GM20000 (cell line): ENCODE measurements at places on chromosomes 7 and 10.

DNA sequence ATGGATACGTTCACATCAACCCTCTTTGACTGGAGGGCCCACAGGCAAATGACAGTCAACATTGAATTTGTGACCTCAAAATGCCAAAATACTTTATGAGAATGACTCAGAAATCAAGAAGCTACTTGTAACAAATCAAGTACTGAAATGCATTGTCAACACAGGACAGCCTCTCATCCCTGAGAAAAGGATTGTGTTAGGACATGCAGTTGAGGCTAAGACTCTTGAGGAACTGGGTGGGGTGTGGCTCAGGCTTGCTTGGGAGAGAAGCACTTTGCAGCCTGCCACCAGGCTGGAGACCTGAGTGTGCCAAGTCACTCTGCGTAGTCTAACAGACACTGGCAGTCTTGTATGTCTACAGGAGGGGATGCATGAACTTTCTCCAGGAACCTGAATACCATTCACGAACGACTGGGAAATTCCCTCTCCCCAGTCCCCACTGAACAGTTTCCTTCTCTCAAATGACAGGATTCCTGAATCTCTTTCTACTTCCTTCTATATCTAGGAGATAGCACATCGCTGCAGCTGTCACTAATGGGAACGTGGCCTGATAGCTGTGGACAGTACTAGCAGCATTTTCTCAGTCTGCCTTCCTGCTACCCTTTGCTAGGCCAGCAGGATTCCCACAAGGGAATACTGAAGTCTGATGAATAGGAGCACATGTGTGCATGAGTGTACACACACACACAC is 3.3 kb upstream of the SMO start:
- DNase-seq = no peak

DNA sequence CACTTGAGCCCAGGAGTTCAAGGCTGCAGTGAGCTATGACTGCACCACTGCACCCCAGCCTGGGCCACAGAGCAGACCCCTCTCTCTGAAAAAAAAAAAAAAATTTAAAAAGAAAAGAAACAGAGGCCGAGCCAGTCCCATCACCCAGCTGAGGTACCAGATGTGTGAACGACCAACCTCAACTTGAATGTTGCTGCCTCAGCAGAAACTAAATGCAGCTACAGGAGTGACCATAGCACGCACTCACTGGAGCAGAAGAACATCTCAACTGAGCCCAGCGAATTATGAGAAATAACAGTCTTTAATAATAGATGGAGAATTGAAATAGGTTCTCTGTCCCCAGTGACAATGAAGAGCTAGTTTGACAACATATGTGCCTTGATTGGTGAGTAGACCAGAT is 53.1 kb upstream of the ST8SIA6 start:
- no peak for DNase-seq

- no peak for DNase-seq
These were observed 122.8 kb downstream of the SKIDA1 start for GRCh38 chr10:21402606-21403083.

GRCh38 chr7:14817829-14818614 is 84.5 kb downstream of the DGKB start:
- DNase-seq = no peak

- DNase-seq = no peak
These were observed 8.4 kb downstream of the PRKAG2 start for GRCh38 chr7:151868396-151869108.

- no peak for DNase-seq
These were observed 482 bp upstream of the ACTR3C start for GRCh38 chr7:150323682-150324372.

DNA sequence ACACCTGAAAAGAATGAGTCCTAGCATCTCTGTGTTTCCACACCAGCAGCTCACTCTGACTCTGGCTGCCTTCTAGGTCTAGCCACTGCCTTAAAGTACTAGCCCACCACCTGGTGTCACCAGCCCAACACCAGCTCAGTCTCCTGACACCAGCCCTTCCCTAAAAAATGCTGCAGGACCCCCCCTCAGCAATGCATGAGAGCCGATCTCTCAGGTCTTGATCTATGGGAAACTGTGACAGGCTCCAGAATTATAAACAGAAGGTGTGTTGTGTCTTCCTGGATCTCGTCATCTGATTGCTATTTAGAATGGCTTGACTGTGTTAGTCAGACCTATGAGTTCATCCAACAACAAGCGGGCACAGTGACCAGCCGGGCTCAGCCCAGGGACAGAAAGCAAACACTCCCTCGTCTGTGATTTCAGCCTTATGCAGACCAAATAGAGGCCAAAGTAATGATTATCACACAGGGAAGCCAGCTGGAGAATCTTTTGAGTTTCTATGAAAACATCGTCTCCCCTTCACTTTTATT is 66.6 kb downstream of the CUBN start:
- DNase-seq = no peak

DNA sequence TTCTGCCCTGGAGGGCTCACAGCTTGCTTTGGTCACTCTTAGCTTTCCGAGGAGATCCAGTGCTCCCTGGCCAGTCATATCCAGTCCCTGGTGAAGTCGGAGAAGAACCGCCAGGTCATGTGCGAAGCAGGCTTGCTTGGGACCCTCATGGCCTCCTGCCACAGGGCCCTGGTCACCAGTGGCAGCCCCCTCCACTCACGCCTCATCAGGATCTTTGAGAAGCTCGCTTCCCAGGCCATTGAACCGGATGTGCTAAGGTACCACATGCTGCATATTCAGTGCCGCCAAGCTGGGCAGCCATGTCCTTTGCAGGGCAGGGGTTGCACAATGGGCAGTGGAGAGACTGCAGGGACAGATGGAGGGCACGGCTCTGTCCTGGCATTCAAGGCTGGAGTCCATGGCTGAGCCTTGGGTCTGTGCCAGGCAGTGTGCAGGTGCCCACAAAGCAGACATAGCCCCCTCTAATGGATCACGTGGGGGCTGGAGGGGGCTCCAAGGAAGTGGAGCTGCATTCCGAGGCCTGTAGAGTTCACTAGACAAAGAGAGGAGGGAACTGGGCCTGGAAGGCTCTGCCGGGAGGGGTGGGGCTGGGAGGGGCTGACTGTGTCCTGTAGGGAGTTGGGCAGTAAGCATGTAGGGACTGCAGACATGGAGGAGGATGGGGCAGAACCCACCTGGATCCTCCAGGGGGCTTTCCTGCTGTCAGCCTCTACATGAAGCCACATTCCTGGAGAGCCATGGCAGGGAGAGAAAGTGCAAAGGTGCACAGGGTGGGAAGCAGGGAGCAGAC is 89.9 kb downstream of the WDFY4 start:
- DNase-seq = no peak

DNA sequence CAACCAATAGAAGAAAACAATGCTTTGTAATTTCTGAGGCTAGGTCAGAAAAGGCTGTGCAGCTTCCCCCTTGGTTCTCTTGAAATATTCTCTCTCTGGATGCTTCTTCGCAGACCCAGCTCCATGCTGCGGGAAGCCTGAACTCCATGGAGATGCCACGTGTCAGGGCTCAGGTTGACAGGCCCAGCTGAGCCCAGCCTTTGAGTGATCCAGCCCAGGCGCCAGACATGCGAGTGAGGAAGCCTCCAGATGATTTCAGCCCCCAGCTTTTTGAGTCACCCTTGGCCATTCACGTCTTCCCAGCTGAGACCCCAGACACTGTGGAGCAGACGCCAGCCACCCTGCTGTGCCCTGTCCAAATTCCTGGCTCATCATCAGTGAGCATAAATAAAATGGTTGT is 378.4 kb upstream of the NRP1 start:
- no peak for DNase-seq

GRCh38 chr7:158126661-158127060 is 461.0 kb downstream of the PTPRN2 start:
- DNase-seq = no peak

DNA sequence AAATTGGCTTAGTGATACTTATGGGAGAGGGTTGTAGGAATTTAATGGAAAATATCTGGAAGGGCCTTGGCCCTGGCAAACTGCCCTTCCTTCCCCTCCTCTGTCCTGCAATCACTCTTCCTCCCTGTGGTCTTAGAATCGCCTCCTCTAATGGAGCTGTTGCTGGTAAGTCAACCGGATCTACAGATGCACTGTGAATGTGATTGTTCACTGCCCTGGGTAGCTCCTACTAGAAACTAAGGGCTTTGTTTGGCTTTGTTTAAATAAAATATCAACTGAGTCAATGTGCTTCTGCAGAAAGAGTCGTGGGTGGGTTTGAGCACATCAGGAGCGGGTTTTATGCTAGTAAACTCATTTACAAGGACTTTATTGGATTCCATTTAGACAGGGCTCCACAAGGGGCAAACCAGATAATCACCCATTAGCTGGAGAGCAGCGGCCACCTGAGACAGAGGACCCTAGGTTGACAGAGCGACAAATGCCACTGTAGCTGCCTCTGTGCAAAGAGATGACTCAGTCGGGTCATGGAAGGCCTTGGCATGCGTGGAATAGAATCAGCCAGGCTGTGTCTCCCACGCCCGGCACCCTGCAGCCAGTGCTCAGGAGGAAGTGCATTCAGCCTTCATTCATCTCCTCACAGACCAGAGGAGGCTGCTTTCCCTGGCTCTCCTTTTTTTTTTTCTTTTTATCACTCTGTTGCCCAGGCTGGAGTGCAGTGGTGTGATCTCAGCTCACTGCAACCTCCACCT is 97.9 kb downstream of the GAD2 start:
- DNase-seq = no peak

- DNase-seq = no peak
These were observed 281.7 kb downstream of the KLF6 start for GRCh38 chr10:3503299-3503698.

DNA sequence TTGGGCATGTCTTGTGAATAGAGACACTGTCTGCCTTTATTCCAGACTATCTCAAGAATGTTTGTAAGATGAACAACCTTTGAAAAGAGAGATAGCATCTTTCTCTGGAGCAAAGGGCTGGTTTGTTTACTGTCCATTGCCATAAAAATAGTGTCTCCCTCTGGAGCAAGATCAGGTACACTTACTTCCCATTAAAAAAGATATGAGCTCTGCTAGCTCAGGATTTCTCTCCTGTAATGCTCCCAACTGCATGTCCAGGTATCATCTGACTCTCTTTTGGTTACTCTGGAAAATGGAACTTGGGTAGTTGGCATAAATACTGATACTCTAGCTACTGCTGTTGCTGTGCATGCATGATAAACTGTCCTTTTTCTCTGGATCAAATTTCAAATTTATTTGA is 381.1 kb downstream of the TFEC start:
- no peak for DNase-seq

GRCh38 chr7:104604706-104605105 is 276.3 kb downstream of the LHFPL3 start:
- DNase-seq = no peak

- DNase-seq = no peak
These were observed 151.5 kb downstream of the LRRTM3 start for GRCh38 chr10:67077376-67077775.

- no peak for DNase-seq
These were observed 113.7 kb upstream of the ANKRD1 start for GRCh38 chr10:91034494-91035159.

DNA sequence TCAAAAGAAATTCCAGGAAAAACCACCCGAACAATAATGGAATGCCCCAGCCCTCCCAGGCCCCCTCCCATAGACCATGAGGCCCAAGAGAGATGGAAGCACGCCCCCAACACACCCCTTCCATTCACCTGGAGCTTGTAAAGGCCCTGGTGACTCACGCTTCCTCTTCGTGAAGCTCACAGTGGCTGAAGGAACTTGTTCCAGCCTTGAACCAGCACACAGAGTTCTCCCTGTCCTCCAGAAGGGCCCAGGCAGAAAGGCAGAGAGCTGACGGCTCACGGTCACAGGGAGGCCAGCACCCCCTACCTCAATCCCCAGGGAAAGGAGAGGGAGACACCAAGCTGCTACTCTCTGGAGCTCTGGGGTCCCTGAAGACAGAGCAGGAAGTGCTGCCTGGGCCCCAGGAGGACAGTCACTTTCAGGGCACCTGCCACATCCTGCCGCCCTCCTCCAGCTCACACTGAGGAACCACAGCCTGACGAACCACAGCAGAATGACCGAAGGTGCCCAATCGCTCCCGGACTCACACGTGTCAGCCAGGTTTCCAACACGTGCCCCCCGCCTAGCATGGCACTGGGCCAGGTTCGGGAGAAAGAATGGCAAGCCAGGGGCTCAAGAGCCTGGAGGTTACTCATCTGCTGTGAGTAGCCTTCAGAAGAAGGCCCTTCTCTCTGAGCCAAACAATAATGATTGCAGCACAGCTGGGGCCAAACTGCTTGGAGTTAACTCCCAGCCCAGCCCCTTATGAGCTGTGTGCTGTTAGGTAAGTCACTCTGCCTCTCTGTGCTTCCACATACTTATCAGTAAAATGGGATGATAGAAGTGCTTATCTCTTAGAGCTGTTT is 52.8 kb downstream of the DLG5 start:
- peak; percentile 68 for DNase-seq

DNA sequence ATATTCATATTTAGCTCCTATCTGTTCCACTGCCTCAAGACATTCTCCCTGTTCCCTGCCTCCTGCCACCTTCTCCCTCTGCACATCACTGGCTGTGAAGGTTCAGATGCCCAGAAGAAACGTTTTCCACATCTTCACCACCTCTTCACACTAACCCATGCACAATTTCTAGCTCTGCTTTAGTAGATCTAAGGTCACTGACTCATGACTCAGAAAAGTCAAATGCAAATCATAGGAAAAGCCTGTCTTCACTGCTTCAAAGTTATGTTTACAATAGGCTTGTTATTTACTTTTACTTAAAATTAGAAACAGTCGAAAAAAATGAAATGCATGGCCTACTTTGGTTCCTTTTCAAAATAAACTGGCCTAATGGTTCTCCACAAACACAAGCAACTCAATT is 2.5 kb downstream of the SCRN1 start:
- no peak for DNase-seq

- DNase-seq = peak; percentile 5
These were observed 101.5 kb downstream of the ZNF92 start for GRCh38 chr7:65475040-65475726.

- DNase-seq = no peak
These were observed 96.8 kb downstream of the TMEM26 start for GRCh38 chr10:61356354-61356753.

DNA sequence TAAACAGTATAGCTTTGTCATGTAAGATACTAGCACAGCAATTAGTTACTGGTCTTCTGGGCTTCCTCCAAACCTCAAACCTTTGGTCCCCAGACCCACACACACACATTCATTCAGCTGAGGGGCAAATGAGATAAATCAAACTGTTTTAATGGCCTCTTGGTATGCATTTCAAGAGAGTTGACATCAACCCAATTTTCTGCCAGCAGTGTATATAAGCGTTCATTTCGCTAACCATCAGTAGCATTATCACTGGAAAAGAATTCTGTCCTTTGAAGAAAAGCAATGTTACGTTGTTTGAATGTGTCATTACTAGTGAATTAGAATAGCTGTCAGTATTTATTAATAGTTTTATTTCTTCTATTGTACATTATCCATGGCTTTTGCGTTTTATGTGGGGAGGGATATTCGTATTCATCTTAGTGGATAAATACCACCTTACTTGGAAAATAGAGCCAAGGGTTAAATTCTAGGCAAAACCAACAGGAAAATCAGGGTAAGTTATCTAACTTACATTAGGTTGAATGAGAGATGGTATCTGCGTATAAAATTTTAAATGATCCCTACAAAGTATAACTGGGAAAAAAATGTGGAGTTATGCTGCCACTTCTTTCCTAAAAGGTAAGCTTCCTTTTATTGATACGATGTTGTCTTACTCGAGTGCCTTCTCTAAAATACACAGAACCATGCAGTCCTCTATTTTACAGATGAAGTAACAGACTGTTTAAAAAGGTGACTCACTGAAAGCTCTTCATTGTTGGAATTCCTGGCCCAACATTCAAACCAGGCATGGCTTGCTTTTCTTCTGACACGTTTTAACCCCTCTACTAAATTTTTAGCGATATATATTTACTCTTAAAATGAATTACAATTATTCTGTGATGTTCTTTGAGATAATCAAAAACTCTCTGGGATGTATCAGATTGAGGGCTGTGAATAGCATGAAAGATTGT is 2.0 kb upstream of the ZMYND11 start:
- no peak for DNase-seq

GRCh38 chr10:24299578-24300260 is 90.8 kb downstream of the KIAA1217 start:
- no peak for DNase-seq
